Activated CD4-positive, alpha-beta T cell treated with anti-CD3 and anti-CD28 coated beads, Interleukin-2, amount 50 U/mL, for 24 hours (primary cell): ENCODE measurements at places on chromosomes 2 and 18.

- DNase-seq, result no peak
Measured at GRCh38 chr2:105870062-105870461, 125.3 kb downstream of the NCK2 start.

DNA sequence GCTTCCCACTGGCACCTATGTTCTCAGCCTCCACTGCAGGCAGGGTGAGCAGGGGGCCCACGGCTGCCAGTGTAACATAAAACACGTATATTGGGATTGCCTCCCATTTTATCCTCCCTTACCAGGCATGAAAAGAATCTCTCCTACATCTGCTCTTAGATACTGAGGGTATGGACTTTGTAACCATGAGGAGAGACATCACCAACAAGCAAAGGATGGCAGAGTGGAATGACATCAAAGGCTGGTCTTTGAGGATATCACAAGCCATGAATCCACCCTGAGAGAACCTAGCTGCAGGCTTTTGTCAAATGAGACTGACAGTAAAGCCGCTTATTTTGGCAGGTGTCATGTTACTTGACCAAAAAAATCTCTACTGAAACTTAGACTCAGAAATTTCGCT is 7.4 kb downstream of the NPHP1 start:
- no peak for DNase-seq

- DNase-seq, result no peak
Measured at GRCh38 chr2:75614162-75614651, 32.4 kb upstream of the MRPL19 start.

- DNase-seq, result no peak
Measured at GRCh38 chr2:54677476-54678265, 45.8 kb upstream of the EML6 start.

DNA sequence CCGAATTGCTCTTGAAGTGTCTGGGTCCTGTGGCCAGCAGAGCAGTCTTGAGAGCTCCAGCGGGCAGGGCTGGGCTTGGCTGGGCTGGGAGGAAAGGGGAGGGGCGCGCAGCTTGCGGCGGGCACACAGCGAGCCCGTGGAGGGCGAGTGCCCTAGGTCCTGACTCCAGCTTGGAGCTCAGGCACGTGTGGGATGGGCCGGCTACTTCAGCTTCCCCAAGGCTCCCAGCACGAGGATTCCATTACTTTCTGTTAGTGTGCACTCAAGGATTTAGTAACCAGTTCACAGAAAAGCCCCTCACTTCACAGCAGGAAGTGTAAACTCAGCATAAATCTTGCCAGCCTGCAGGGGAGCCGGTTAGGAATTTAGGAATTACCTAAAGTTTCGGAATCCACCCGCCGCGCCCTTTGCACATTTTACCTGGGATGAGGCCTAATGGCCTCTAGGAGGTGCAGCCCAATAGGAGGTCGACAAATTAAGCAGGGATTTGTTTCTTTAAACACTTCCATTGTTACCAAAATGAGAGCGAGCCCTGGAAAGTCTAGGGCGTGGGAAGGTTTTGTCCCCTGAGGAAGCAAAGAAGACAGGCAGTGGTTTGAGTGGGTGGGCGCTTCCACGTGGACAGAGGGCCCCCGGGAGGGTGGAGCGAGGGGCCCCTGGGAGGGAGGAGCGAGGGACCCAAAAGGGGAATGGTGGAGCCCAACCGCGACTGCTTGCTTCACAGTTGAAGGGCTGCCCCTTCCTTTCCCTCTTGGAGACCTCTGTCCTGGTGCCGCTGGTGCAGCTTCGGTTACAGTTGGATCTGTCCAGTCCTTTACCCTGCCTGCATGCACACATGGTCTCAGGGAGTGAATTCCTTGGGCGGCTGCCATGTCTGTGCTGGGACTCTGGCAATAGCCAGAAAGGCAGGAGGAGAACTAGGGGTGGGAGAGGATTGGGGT is 93.3 kb downstream of the CTAGE1 start:
- DNase-seq, result no peak

GRCh38 chr18:63141778-63142176 is 177.8 kb downstream of the BCL2 start:
- no peak for DNase-seq

DNA sequence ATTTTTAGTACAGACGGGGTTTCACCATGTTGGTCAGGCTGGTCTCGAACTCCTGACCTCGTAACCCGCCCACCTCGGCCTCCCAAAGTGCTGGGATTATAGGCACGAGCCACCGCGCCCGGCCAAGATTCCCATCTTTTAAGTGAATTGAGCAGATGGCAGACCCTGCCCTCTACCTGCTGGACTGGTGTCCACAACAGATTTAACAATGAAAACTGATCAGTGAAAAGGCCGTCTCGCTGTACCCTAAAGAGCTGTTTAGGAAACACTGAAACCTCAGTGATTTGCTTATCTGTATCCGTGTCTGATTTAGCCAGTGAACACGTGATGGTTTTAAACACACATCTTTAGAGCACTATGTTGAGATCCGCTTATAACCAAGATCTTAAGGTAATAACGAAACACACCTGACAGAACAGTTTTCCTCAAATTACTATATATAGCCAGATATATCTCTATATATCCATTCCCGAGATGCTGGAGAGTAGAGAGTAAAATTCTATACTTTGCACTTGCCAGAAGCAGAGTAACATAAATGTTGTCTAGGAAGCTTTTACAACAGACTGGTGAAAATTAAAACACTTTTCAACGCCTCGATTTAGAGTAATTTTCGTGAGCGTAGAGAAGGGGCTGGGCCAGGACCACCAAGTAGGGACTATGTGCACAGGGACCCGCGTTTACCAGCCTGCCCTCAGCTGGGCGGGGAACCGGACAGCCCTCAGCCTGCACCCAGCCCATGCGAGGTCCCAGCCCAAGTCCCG is 594 bp downstream of the FAM161A start:
- no peak for DNase-seq

GRCh38 chr2:144890828-144891227 is 370.9 kb upstream of the ZEB2 start:
- DNase-seq, result no peak

GRCh38 chr2:29267720-29268119 is 152.5 kb downstream of the CLIP4 start:
- no peak for DNase-seq

- no peak for DNase-seq
Measured at GRCh38 chr2:71671895-71672825, 218.8 kb downstream of the DYSF start.
